ENCODE measurements at places on chromosomes 2 and 18.

DNA sequence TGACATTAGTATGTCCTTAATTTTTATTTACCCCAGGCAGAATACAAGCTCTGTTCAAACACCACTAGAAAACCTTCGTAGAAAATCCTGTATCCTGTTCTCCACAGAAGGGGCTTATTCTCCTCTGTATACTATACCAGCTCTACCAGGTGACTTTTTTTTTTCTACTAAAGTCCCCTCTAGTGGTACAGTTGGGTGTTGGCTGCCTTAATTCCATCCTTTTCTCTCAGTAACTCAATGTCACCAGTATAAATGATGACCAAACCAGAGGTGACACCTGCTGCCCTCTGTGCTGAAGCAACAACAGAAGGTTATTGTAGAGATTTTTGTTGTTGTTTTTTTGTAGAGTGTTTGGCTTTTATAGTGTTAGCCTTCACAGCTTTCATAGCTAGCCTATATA is 1322.0 kb downstream of the LRP1B start:
- no peak for DNase-seq

GRCh38 chr18:45775241-45775676 is 50.2 kb upstream of the SIGLEC15 start:
- DNase-seq: peak; percentile 51

- DNase-seq: peak; percentile 94
Measured at GRCh38 chr2:15169326-15170069, 391.6 kb downstream of the NBAS start.

DNA sequence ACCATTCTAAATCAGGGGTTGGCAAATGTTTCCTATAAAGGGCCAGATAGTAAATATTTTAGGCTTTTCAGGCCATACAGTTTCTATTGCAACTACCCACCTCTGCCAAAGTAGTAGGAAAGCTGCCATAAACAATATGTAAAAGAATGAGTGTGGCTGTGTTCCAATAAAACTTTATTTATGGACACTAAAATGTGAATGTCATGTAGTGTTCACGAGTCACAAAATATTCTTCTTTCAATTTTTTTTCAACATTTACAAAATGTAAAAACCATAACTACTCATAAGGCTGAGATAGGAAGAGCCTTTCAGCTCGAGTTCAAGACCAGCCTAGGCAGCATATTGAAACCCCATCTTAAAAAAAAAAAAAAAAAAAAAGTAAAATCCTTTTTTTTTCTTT is 13.4 kb downstream of the KCNG3 start:
- no peak for DNase-seq

GRCh38 chr2:43210467-43211303 is 15.7 kb downstream of the ZFP36L2 start:
- DNase-seq: no peak

DNA sequence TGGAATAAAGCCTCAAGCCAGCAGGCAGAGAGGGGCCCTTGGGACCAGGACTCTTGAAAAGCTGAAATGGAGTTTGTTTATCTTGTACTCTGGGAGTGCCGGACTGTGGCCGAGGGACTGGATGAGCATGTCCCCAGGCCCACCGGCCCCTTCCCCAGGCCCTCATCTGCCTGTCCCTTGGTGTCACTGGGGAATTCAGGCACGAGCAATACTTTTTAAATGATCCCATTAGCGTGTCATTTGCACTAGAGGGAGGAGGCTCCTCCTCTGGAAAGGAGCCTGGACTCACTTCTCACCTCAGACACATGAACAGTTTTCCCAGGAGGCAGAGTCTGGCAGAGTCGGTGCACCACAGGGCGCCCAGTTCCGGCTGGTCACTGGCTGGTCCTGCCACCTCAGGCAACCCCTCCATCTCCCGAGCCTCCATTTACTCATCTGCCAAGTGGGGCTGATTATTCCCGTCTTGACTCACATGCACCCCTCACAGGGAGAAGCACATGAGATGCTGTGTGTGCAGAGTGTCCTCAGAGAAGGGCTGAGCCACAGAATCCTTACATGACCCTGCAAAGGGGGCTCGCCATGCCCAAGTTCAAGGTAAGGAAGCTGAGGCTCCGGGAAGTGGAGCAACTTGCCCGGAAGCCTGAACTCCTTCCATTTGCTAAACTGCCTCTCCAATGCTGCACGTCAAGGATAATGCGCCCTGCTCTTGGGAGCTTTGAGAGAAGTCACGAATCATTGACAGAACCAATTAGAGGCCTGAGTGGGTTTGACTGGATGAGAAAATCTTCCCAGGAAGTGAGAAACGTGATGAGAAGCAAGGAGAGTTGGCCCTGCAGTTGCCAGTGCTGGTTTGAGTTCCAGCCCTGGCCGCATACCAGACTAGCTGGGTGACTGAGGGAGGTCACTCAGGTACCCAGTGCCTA is 26.7 kb downstream of the CIB4 start:
- no peak for DNase-seq

GRCh38 chr2:202432776-202433175 is 56.6 kb downstream of the BMPR2 start:
- no peak for DNase-seq

GRCh38 chr18:65934874-65935273 is 184.1 kb downstream of the CDH7 start:
- DNase-seq: no peak

DNA sequence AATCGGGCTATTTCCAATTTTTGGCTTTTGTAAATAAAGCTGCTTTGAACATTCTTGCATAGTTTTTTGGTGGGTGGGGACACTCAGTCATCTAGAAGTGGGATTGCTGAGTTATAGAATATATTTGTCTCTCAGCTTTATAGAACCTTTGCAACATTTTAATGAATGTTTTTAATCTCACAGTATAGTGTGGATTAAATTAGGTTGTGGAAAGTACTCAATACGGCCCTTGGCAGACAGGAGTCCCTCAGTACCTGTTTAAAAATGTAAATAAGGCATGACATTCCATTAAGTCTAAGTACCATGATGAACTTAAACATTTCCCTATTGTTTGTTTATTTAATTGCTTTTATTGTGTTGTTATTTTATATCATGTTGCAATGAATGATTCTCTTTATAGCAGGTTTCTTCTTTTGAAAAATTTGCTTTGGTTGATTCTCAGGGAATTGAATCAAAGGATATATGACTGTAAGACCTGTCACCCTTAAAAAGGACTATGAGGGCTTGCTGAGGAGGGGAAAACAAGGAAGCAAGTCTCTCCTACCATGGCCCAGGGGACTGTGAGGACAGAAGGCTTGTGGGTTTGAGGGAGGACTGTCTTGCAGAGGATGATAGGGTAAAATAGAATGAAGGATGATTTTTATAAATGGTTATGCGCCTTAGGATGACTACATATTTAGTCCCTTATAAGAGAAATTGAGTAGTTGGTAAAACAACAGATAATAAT is 165.1 kb downstream of the RPIA start:
- no peak for DNase-seq

DNA sequence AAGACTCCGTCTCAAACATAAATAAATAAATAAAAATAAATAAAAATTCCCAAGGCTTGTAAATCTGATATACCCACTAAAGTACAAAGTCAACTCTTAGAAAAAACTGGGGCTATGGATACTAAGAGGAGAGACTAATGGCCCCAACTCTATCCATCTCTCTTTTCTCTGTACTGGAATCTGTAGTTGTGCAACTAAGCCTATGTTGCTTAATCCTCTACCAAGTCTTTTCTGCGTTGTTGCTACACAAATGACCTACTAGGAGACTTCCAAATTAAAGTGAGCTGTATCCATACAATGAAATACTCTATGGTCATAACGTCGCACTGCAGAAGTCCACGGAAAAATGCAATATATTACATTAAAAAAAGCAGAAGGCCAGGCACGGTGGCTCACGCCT is 8.1 kb downstream of the MRPS5 start:
- DNase-seq: no peak
